ENCODE measurements at places on chromosomes 3 and 15. TPM values are rescaled to one million over a fixed set of nuclear protein-coding genes. Genes with fewer than 3 reads are reported as not detected.

The TP63 gene
- 1.1 TPM for total RNA-seq

The ITGB5 gene
- total RNA-seq: not detected

The SPPL2A gene
- total RNA-seq: 49.7 TPM

GRCh38 chr3:156493887-156494286, 61.0 kb downstream of the SSR3 start:
- no peak for DNase-seq
